ENCODE measurements at places on chromosomes 4 and X.

DNA sequence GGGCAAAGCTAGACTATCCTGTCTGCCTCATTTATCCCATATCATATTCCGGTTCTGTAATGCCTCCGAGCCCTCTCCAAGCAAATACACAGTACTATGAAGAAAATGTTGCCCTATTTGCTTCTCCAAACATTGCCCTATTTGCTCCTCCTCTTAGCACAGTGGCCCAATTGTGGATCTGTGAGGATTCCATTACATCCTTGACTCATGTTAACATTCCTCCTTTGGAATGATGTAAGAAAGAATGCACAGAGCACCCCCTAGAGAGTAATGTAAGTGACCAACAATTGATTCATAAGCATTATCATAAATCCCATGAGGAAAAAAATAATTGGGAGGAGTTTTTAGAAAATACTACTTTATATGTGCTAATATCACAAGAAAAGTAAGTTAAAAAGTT is 11.3 kb upstream of the BTC start:
- no peak for DNase-seq

DNA sequence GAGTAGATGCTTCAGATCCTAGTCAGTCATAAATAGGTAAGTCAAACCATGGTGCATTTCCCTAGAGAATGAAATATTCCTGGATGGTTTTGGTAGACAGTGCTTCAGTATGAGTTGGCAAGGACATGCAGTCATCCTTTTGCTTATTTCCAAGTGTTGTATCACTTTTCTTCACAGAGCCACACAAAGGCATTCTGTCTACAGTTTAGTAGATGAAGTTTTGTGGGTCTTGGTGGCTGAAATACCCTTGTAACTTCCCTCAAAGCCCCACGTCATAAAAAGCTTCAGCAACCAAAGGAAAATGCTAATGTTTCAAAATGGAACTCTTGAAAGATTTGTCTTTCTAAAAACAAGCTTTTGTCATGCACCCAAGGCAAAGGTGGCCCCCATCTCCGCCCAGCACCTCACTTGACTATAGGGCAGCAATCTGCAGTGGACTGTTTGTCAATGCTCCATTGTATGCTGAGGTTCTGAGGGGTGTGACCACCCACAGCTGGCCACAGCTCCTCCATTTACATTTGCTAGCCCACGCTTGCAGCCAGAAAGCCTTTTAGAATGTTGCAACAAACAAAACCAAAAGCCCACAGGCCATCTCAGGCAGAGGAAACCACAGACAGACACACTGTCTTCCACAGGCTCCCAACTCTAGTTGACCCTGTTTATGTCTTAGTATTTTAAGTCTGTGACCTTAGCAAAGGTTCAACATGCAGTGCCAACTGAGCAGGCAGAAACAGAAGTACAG is 87.1 kb upstream of the FAM9C start:
- no peak for DNase-seq

- no peak for DNase-seq
Observed at GRCh38 chrX:8927066-8927635, 106.8 kb downstream of the FAM9B start.

- peak; percentile 21 for DNase-seq
Observed at GRCh38 chr4:148443512-148444295, 1.5 kb upstream of the NR3C2 start.

DNA sequence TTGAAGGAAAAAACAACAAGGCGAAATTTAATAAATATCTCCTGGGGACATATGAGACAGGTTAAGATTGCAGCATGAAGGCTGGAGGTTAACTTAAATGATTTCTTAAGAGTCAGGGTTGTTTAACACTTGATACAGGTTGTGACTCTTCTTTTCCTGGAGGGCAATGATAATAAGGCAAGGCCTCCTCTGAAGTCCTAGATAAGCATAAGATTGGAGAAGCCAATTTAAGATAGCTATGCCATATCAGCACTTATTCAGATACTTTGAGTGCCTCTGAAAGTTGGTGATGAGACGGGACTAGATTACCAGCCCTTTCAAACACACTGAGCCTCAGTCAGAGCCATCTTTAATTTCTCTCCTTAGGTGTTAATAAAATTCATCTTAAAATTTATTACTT is 350.8 kb downstream of the FBXO8 start:
- no peak for DNase-seq

DNA sequence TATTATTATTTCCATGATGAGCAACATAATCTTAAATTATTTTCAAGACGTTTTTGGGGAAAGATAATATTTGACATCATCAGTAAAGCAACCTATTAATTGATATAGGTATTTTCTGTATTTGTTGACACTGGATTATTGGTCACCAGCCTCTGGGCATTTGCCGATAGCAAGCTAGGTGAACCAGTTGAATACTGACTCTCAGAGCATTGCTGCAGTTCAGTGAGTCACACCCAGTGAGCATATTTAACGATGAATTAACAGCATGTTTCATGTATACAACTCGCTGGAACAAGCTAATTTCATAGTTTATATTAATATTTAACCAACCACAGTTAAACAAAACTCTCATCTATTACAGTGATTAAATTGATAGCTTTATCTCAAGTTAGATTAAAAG is 1006.0 kb upstream of the DIAPH2 start:
- no peak for DNase-seq

DNA sequence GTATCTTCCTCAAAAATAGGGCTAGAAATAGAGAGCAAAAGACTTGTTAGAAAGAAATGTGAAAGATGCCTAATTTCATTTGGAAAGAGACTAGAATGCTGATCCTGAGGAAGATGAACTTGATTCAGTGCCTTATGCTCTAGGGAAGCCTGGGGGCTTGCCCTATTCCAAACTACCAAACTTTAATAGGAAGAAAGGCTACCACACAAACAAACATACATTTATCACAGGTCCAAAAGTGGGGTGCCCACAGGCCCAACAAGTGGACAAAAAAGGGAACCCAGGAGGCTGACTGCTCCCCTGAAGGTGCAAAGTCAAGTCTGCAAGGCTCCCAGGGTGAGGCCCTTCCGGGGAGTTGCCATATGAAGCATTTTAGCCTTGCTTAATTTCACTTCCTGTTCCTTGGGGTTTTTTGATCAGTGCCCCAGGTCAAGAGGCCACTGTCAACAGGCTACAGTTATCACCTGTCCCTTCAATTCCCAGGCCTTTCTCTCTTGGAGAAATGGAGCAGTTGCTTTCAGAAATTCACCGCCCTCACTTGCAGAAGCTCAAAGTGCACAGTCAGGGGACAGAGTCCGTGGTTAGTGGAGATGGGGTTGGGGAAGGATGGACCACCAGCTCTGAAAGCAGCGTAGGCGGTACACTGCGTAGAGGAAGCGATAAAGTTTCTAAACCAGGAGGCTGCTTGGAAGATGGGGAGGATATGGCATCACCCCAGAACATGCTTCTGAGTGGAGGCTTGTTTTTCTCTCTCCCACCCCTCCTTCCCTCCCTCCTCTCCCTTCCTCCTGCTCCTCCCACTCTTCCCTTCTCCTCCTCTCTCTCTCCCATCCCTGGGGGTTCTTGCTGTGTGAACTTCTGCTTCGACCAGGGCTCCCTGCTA is 36.4 kb downstream of the TMEM154 start:
- no peak for DNase-seq

GRCh38 chr4:10096201-10096977 is 20.2 kb downstream of the WDR1 start:
- peak; percentile 69 for DNase-seq

DNA sequence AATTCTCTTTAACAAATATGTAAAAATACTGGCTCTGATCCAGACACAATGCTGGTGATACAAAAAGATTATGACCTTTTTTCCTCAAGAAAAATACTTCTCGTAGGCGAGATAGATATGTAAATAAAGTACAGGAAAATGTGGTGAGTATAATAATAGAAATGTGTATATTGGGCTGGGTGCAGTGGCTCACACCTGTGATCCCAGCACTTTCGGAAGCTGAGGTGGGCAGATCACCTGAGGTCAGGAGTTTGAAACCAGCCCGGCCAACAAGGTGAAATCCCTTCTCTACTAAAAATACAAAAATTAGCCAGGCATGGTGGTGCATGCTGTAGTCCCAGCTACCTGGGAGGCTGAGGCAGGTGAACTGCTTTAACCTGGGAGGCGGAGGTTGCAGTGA is 55.0 kb downstream of the MRPL1 start:
- DNase-seq = no peak

GRCh38 chr4:53629296-53629695 is 38.0 kb upstream of the LNX1 start:
- DNase-seq = no peak

GRCh38 chr4:153782581-153782980 is 6.3 kb downstream of the SFRP2 start:
- no peak for DNase-seq

- no peak for DNase-seq
Observed at GRCh38 chr4:13765539-13765938, 138.0 kb upstream of the BOD1L1 start.

DNA sequence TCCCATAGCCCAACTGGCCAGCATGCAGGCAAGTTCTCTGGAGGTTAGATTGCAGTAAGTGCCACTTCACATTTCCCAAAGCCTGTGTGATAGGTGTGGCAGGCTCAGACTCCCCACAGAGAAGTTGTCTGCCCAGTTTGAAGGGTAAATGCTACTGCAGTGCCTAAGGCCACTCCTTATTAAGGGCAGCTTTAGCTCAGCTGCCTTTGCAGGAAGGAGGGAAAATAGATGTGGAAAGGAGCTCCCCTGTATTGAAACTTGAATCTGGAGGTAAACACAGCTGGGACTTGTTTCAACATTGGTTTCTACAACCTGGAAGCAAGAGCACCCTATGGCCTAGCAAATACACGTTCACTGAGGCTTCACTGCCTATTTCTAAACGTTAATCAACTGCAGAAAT is 22.4 kb downstream of the NEXMIF start:
- no peak for DNase-seq

GRCh38 chrX:40734971-40735324 is 394 bp downstream of the MED14 start:
- peak; percentile 15 for DNase-seq

DNA sequence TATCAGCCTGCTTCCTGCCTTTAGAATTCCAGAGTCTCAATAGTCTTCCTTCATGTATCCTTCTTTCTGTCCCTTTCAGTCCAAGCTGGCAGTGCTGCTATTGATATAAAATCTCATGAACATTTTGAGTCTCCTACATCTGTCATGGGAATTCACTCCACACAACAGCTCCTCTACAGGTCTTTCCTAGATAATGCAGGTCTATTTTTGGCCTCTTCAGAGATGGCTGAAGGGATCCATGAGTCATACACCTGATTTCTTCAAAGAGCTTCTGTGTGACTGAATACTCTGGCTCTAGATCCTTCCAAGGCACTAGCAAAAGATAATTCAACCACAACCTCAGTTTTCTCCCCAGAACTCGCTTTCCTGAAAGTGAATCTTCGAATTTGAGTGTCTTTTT is 115.4 kb downstream of the STPG2 start:
- DNase-seq = no peak

DNA sequence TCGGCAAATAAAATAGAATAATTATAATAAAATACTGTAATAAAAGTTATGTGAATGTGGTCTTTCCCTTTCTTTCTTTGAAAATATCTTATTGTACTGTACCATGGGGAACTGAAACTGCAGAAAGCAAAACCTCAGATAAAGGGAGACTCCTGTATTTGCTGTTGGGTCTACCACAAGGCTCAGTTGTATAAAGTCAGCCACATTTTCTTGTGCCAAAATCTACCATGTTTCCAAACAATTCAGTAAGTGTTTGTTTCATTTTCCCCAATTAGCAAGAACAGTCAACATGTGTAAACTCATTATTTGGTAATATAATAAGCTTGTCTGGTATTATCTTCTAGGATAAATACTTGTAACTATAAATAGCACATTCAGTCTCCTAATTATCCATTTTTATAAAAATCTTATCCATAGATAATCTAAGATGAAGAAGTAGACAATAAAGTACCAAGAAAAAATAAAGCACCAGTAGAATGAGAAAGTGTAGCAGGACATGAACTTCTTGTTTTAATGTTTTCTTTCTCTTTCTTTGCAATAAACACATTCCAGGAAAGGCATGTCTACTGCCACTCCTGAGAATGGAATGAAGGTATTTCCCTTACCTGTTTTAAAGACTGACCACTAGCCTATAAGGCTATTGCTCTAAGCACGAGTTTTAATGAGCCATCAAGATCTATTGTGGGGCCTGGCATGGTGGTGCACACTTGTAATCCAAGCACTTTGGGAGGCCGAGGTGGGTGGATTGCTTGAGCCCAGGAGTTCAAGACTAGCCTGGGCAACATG is 15.0 kb upstream of the OTUD4 start:
- no peak for DNase-seq

DNA sequence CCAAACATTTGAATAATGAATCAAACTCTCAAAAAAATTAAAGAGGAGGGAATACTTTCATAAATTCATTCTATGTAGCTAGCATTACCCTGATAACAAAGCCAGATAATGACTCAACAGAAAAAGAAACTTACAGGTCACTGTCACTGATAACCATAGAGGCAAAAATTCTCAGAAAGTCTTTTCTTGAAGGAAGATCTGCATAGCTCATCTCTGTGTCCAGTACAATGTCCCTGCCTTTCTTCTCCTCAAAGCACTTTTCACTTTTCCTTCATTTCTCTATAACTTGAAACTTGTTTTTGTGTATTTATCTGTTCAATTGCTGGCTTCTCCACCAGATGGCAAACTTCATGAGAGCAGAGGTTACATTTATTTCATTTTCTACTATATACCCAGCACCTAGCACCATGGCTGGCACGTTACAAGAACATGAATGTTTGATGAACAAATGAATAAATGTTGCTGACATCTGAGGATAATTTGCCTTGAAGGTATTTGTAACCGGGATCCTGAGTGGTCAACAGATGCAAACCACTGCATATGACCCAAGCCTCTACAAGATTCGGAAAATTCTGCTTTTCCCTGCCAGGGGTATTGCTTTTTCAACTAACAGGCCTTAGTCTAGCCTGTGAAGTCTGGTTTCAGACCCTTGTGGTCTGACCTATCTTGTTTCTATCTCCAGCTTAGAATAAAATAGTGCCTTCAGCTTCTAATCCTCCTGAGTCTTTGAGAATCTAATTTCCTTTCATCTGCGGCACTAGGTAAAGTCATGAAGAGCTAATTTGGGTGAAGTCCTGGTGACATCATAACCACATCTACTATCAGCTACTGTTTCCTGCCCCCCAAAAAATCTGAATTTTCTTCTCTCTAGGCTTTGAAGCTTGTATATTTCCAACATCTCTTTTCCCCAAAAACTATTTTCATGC is 52.5 kb upstream of the ANTXR2 start:
- no peak for DNase-seq

GRCh38 chrX:11566789-11567188 is 98.9 kb downstream of the ARHGAP6 start:
- no peak for DNase-seq

- DNase-seq = no peak
Observed at GRCh38 chr4:141132072-141132708, 1.1 kb downstream of the RNF150 start.

DNA sequence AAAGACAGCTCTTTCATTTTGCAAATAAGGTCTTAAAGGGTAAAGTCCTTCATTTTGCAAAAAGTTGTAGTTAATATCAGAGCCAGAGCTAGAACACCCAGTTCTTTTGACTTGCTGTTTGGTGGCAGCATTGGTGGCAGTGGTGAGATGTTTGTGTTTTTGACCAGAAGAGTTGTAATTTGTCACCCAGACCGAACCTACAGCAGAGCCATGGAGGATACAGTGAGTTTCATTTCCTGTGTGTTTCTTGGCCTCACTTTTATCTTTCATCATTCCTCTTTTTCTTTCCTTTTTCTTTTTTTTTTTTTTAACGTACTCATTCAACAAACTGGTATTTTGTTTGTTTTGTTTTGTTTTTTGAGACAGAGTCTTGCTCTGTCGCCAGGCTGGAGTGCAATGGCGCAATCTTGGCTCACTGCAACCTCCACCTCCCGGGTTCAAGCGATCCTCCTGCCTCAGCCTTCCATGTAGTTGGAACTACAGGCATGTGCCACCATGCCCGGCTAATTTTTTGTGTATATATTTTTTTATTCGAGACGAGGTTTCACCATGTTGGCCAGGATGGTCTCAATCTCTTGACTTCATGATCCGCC is 116.4 kb downstream of the AFF1 start:
- DNase-seq = no peak

All from activated CD8-positive, alpha-beta memory T cell treated with anti-CD3 and anti-CD28 coated beads for 48 hours (primary cell).